Stimulated activated CD8-positive, alpha-beta memory T cell treated with anti-CD3 and anti-CD28 coated beads, Interleukin-7, amount 100 ng/mL, for 1 hour (primary cell): ENCODE measurements at places on chromosomes 6 and 20.

- DNase-seq, result no peak
Measured at GRCh38 chr6:6315660-6316059, 4.8 kb downstream of the F13A1 start.

DNA sequence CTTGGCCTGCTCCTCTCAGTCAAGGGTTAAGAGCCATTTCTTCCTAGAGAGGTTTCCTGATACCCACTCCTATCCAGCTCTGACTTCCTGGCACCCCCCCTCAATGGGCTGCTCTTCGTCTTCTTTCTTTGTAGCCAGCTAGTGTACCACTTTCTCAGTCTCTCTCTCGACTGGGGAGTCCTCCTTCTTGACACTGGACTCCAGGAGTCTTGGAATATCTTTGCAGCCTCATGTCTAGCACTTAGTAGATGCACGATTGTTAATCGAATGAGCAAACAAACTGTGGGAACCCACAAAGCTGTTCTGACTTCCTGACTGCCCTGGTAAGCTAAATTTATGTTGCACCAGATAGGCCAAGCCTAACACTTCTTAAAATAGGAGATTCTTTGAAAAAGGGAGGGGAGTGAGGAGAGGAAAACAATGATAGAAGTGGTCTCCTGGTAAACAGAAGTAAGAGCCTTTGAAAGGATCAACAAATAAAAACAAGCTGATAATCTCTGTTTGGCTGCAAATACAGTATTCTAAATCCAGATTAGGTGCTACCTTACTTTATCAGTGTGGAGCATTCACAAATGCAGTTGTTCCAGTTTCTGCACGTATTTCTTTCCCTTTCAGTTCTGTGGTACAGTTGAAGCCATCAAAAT, 160.1 kb upstream of the CITED2 start:
- peak; percentile 1 for DNase-seq

DNA sequence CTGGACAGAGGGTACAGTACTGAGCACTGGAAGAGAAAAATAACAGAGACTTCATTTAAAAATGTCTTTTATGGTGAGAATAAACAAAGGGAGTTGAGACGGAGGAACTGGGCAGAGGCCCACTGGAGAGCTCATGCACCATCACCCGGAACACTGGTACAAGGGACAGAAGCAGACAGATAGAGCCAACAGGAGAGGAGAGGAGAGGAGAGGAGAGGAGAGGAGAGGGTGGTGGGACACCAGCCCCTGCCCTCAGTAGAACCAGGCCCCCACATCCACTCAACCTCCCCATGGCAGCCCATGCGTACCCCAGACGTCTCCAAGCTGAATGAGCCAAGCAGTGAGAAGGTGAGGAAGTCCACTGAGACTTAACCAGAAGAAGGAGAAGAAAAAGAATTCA, 390.5 kb upstream of the CNR1 start:
- no peak for DNase-seq

GRCh38 chr6:163393923-163394322, 20.6 kb upstream of the QKI start:
- DNase-seq, result no peak

- DNase-seq, result no peak
Measured at GRCh38 chr6:135651964-135652755, 154.6 kb upstream of the AHI1 start.
